ENCODE measurements at places on chromosomes 4 and X.

GRCh38 chr4:181525634-181526033, 717.6 kb upstream of the TENM3 start:
- DNase-seq: no peak

DNA sequence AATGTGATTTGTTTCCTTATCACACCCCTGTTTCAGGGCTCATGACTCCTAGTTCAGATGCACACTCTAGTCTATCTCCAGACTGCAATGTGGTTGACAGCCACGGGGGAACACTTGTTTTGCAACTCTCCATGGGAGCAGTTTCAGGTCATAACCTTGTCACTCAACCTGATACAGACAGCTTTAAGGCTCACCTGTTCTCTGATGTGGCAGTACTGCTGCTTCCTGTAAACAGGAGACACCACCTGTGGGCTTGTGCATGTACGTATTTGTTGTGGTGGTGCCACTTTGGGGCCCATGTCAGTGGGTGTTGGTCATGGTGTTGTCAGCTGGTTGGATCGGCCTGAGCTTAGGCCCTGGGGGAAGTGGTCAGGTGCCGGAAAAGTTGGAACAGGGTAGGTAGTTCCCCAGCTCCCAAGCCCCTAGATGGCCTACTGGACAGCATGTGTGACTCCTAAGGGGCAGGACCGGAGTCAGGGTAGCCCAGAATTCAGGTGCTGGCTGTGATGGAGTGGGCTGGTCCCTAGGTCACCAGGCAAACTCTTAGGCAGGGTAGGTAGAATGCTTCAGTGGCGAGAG, 46.2 kb downstream of the FAM9B start:
- no peak for DNase-seq

DNA sequence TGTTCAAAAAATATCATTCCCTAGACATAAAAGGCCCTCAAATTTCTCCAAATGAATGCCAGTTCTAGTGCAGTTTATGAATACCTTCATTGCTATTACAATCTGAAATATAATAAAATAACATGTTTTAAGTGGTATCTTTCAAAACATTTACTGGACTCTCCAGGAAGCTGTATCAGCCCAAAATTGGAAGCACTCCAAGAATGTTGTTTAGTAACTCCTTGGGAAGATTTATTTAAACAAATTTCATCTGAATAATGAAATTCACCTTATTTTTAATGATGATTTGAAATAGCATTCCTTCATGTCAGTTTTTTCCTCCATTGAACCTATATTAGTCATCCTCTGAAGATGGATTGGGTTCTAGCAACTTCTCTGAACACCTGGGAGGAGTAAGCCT, 217.2 kb upstream of the PCDH18 start:
- no peak for DNase-seq

DNA sequence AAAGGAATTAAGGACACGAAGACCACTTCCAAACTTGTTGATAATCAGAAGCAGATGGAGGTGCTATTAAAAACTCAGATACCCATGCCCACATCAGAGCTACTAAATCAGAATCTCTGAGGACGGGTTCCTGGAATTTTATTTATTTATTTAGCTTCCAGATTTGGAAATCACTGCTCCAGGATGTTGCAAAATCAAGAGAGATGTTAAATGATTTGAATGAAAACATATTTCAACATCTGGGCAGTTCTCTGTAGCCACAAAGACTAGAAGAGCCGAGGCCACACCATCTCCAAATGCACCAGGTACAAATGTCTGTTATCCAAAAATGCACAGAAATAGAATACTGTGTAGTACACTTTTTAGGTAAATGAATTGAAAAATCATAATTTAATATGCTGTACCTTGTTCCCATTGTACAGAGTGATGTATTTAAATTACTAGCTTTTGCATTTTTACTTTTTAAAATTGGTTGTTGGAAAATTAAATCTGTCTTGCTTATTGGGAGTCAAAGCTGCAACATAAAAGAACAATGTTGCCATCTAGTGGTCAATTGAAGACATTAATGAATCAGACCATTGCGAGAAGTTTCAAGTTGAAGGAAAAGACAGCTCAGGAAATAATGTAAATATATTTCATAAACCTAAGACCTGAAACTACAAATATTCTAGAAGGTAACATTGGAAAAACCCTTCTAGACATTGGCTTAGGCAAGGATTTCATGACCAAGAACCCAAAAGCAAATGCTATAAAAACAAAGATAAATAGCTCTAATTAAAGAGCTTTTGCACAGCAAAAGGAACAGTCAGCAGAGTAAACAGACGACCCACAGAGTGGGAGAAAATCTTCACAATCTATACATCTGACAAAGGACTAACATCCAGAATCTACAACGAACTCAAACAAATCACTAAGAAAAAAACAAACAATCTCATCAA, 151.3 kb upstream of the TTC29 start:
- peak; percentile 6 for DNase-seq

DNA sequence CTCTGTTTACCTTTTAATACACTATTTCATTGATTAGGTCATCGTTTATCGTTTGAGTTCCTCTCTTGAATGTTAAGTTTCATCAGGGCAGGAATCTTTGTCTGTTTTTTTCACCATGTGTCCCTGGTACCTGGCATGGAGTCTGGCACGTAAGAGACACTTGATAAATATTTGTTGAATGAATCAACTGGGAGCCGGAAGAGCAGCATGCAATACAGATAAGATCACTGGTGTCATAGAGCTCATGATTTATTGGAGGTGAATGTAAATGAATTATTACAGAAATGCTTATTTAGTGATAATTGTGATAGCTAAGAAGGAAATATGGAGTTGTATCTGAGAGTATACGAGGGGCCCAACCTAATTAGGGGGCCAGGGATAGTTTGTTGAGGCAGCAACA, 62.8 kb downstream of the UCHL1 start:
- DNase-seq: no peak

DNA sequence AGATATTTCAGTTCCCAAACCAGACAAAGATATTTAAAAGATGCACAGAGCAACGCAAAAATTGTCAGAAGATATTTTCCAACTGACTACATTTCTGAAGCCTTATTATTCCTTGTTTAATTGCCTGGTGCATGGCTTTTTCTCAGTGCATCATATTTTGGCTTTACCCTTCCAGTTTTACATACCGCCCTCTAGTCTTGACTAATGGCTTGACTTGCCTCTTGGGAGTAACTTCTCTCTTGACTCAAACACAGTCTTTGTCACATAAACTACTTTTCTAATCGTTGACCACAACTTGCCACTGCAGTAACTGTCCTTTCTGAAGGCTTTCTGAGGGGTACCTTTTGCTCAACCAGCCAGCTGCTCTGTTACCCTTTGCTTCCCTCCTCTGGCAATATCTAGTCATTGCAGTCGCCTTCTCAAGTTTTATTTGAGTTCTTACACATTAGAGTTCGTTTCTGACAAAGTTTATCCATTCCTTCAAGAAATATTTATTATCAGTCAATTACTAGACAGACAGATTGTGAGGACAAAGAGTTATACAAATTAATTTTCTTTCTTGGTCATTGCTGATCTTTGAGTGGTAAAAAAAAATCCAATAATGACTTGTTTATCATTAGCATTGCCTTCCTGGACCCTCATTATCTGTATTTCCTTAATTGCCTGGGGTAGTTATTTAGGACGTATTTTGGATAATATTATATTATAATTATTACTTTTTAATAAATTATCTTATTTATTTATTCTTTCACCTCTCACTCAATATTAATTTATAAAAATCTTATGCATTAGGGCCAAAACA, 506.9 kb upstream of the PCDH10 start:
- DNase-seq: peak; percentile 23

DNA sequence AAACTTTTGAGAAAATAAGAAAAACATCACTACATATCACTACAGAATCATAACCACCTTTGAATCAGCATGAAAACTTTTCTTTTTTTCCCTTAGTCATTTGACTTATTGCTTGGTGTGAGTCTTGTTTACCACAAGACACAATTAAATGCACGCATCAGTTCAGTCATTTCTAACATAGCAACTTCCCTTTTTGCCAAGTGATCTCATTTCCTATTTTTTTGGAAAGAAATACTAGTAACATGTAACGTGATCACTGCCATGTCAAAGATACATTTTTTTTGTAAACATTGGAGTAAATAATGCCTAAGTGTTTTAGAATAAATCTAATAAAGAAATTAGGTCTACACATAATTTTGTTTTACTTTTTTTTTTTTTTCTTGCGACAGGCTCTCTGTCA, 5.1 kb upstream of the CXCL8 start:
- DNase-seq: peak; percentile 94

DNA sequence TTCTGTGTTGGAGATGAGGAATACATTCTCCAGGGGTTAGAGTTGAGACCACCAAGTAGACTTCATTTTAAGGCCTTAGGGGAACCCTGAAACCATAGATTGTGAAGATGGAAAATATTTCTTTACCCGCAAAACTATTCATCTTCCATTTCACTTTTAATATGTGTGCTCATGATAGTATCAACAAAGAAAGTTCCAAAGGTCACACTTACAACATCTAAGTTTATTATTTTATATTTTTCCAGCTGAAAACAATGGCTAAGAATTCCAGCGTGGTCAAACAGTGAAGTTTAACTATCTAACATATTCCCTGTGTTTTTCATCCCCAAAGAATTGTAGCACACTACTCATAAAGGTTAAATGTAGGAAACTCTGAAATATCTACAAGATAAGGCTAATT, 214.5 kb upstream of the GIMD1 start:
- no peak for DNase-seq

- no peak for DNase-seq
Observed at GRCh38 chr4:130545171-130545570, 1449.2 kb downstream of the C4orf33 start.

GRCh38 chrX:148501386-148502066, 1.1 kb downstream of the AFF2 start:
- DNase-seq: no peak

GRCh38 chrX:106626789-106627188, 15.0 kb downstream of the RADX start:
- DNase-seq: no peak

GRCh38 chrX:84259868-84260267, 71.9 kb upstream of the RPS6KA6 start:
- DNase-seq: no peak

GRCh38 chr4:165766018-165766417, 107.0 kb upstream of the TLL1 start:
- DNase-seq: no peak

GRCh38 chrX:39261446-39262147, 460.3 kb downstream of the MID1IP1 start:
- peak; percentile 67 for DNase-seq

DNA sequence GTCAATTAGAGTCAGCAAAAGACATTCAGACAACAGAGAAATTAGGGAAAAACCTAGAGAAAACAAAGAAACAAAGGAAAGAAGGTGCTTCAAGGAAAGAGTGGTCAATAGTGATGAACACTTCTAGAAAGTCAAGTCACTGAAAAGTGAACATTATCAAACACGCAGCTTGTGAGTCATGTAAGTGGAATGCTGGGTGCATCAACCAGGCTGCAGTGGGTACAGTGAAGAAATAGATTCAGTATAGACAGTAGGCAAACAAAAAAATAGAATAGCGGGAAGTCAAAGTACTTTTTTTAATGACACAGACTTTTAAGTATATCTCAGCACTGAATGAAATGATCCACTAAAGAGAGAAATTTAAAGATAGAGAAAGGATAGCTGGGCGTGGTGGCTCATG, 245.8 kb downstream of the ARHGAP24 start:
- DNase-seq: no peak

All from suppressor macrophage (primary cell).